Activated T-helper 1 cell treated with Interleukin-2 at 50 U/mL for 16 hours (primary cell): ENCODE measurements at places on chromosomes 3 and 15.
A peak's percentile ranks its signal among the peaks of the same experiment; 100 is the strongest.

DNA sequence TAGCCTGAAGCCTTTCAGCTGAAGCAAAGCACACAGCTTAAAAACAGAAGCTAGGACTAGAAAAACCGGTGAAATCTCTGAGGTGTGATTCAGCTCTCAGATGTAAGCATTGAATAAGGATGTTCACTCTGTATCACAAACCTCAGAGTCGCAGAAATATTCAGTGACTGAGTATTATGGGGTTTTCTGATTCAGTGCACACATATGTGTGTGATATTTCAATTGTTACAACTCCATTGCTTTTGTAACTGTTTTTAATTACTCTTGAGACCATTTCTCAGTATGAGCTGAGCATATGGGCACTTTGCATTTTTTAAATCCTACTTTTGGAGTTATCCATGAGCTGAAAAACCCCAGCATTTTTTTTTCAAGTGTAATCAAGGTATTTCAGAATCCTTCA, 868.8 kb downstream of the NTRK3 start:
- no peak for DNase-seq

DNA sequence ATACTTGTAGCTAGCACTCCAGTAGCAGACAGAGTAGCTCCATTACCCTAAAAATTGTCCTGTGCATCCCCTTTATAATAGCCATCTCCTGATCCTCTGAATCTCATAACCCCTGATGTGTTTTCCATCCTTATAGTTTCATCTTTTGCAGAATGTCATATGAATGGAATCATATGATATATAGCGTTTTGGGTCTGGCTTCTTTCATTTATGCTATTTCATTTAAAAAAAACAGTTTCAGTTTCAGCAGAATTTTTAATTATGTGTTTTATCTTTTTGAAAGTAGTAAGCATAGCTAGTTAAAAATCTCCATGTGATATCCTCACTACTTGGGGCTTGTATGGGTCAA, 132.7 kb downstream of the KLF13 start:
- DNase-seq = no peak

GRCh38 chr3:185702262-185703225, 116.4 kb downstream of the SENP2 start:
- no peak for DNase-seq

GRCh38 chr15:67415181-67415580, 105.8 kb upstream of the C15orf61 start:
- DNase-seq = no peak

- no peak for DNase-seq
Measured at GRCh38 chr15:29873264-29873663, 51.0 kb upstream of the TJP1 start.

GRCh38 chr15:74036271-74037170, 42.0 kb downstream of the PML start:
- no peak for DNase-seq

- no peak for DNase-seq
Measured at GRCh38 chr15:63134245-63134985, 12.8 kb downstream of the LACTB start.

- DNase-seq = no peak
Measured at GRCh38 chr3:169454823-169455222, 208.7 kb downstream of the MECOM start.

- peak; percentile 26 for DNase-seq
Measured at GRCh38 chr3:128322030-128323022, 144.4 kb downstream of the DNAJB8 start.

- no peak for DNase-seq
Measured at GRCh38 chr3:172135820-172136219, 96.4 kb downstream of the FNDC3B start.

DNA sequence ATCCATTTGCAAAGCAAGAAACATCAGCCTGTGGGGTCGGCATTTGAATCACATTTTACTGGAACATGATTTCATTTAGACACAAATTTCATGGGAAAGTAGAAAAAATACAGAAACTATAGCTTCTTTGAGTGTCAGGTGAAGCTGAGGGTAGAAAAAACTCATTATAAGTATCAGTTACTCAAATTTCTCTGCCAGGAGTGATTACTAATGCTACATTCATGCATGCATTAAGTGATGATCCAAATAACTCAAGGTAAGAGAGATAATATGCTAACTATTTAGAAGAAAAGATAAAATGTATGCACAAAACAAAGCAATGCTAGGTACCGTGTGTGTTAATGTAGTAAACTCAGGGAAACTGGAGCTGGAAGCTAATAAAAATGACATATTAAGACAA, 406.0 kb downstream of the GAP43 start:
- no peak for DNase-seq

- no peak for DNase-seq
Measured at GRCh38 chr3:73604451-73604850, 20.3 kb downstream of the PDZRN3 start.
